ENCODE measurements at places on chromosomes 5 and 9. TPM values are rescaled to one million over a fixed set of nuclear protein-coding genes. Genes with fewer than 3 reads are reported as not detected.

DNA sequence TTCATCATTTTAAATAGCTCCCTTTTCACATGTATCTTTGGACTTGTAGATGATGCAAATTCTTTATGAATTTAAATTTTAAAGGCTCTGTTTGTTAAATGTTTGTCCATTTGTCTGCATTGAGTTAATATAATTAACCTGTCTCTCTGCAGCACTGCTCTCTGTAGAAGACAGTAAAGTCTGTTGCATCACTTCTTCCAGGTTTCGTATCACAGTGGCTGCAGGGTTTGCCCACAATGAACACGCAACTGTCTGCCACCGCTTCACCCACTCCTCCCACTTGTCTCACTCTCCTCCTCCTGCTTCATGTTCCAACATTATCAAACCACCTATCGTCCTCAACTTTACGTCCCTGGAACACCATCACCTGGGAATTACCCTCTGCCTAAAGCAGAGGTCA is 231.3 kb upstream of the SLC30A5 start:
- no peak overlapping the region for H3K4me3 ChIP-seq
- no peaks in the 10 kb centered on the region for H3K4me1 ChIP-seq
- no peak for DNase-seq
- peaks cover 25% of the 10 kb centered on the region for H3K36me3 ChIP-seq
- peaks cover 4% of the 10 kb centered on the region for H3K27me3 ChIP-seq

DNA sequence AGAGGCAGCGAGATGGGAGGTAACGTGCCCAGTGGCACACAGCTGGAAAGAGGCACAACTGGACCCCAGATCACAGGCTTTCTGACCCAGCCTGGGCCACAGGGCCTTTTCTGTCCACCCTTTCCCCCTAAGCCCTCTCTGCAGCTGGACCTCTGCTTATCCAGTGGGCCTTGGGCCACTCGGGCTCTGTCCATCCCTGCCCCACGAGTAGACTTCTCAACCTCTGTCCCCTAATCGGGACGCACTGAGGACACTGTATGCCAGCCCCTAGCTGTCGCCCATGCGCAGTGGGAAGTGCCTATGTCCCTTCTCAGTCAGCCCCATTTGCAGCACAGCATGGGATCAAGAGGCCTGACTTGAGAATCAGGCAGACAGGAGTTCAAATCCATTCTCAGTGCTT is 65.6 kb upstream of the NEURL1B start:
- no peak for DNase-seq
- peaks cover 3% of the 10 kb centered on the region for H3K27me3 ChIP-seq
- no peak overlapping the region for H3K27ac ChIP-seq
- H3K4me3 ChIP-seq: no peak overlapping the region

DNA sequence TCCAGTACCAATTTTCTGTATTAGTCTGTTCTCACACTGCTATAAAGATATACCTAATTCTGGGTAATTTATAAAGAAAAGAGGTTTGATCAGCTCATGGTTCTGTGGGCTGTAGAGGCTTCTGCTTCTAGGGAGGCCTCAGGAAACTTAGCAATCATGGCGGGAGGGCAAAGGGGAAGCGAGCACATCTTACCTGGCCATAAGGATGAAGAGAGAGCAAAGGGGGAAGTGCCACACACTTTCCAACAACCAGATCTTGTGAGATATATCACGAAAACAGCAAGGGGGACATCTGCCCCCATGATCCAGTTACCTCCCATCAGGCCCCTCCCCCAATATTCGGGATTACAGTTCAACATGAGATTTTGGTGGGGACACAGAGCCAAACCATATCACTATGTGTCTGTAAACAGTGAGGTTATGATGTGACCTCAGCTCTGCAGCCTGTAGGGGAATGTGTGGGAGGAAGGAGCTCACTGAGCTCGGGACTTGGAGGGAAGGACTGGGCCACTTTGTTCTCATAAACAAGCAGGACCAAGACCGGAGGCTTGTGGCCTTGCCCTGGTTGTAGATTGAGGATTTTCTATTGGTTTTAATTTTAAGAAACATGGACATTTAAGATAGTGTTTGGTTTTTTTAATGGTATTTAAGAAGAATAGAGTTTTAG is 85.2 kb downstream of the EHMT1 start:
- peaks cover 59% of the 10 kb centered on the region for H3K4me1 ChIP-seq
- H3K27me3 ChIP-seq: no peaks in the 10 kb centered on the region
- peaks cover 14% of the 10 kb centered on the region for H3K36me3 ChIP-seq
- no peak overlapping the region for H3K4me3 ChIP-seq
- DNase-seq: no peak
- no peak overlapping the region for H3K27ac ChIP-seq

Gene KIF24
- polyA plus RNA-seq: not detected

DNA sequence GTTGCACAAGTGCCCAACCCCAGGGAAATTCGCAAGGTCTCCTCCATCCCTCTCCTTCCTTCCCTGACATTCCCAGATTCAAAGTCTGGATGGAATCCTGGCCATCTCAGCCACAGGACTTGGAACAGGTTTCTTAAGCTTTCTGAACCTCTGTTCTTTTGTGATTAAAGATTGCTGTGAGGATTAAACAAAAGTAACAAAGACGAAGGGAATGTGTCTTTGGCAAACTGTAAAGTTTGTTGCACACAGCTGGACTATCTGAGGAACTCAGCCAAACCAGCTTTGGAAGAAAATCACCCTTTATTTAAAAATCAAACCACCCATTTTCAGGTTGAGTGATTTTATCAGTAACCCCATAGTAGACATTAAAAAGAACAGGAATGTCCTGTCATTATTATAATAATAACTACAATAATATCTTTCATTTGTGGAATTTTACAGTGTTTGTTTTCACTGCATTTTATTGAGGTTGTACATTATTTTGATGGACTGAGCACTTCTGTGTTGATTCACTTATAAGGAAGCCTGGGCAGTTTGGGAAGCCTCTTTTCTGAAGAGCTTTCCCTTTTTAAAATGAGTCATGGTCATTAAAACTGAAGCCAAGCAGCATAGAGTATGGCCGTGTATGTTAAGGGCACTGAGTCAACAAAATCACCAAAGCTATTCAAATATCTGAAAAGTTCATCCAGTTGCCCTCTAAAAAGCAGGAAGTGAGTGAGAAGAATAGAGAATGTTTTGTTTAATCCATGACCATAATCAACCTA is 310.2 kb downstream of the AGTPBP1 start:
- no peak for DNase-seq
- H3K27me3 ChIP-seq: peaks cover 42% of the 10 kb centered on the region
- H3K4me3 ChIP-seq: no peak overlapping the region

Gene TSLP
- polyA plus RNA-seq: 0.17 TPM

All from naive thymus-derived CD8-positive, alpha-beta T cell (primary cell).